Fibroblast of skin of right quadriceps (primary cell): ENCODE measurements at places on chromosomes 16 and 17.

GRCh38 chr17:59651346-59651745 is 31.7 kb downstream of the CLTC start:
- DNase-seq, result no peak

DNA sequence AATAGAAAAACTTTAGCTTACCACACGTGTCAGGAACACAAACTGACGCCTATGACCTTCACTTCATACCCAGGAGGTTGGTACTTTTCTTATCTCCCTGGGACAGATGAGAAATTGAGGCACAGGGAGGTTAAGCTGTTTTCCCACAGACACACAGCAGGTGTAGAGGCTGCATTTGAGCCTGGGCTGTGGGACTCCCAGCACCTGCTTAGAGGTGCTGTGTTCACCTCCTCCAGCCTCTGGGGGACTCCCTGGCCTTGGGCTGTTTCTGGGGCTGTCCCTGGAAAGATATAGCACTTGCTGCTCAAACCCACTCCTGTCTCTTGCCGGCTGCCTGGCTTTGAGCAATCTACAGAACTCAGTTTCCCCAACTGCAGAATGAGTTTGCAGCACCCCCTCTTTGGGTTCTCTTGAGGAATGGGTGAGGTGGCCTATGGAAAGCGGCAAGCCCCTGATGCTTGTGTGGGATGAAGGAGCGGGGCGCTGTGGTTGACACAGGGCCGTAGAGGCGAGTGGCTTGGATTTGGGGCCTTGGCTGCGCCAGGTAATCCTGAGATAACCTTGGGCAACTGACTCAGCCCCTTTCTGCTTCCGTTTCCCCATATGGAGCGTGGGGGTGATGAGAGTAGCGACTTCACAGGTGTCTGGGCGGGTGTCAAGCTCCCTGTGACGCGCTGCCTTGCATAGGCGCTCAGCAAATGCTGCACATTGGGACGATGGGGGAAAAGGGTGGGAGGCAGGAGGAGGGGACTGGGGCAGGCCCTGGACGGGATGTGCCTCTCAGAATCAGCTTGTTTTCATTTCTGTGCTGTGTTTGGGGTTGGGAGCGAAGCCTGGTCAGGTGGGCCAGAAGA is 104.5 kb upstream of the CIBAR2 start:
- DNase-seq, result no peak

GRCh38 chr17:77420804-77421629 is 280.2 kb downstream of the SEC14L1 start:
- DNase-seq, result peak; percentile 96

DNA sequence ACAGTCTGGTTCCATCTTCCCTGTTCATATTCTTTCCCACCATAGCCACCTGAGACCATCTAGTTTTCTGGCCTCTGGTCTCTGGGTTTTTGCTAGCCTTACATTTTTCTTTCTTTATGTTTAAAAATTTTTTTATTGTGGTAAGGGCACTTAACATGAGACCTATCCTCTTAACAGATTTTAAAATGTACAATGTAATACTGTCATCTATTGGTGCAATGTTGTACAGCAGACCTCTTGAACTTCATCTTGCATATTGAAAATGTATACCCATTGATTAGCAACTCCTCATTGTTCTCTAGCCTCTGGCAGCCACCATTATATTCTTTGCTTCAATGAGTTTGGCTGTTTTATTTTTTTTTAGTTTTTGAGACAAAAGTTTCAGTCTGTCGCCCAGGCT is 39.2 kb downstream of the ITGAM start:
- no peak for DNase-seq

DNA sequence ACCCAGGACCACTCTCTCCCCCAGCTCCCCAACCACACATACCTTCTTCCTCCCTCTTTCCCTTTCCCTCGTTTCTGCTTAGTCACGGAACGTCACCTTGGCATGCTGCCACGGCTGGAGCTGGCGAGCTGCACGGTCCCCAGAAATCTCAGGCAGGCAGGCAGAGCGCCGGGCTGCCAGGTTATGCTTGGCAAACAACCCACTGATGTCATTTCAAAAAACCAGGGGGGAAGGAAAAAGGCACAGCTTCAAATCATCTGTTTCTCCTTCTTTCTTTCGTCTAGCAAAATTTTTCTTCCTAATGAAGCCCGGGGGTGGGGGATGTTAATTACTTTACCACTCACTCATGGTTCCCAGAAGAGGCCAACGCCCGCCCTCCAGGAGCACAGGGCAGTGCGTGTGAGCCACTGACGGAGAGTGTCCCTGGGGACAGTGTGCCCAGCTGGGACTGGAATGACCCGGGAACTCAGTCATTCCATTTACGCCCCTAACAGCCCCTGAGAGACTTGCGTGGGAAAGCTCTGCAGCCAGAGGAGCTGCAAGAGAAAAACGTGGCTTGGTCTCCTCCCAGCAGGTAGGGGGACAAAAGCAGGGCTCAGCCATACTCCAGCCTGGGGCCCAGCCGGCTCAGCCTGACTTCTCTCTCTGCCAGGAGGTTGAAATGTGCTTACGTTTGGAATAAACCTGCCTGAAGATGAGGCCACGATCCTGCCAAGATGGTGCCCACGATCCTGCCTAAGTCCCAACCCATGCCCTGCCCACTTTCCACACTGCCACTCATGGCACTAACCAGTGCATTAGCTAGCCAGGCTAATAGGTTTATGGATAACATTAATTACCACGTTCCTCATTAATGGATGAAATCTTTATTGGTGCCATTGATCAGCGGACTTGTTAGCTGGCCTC is 198.9 kb downstream of the ZFHX3 start:
- peak; percentile 93 for DNase-seq
